ENCODE measurements at places on chromosomes 7 and 10.

- no peak for DNase-seq
Observed at GRCh38 chr7:17300012-17300411, 1.6 kb downstream of the AHR start.

DNA sequence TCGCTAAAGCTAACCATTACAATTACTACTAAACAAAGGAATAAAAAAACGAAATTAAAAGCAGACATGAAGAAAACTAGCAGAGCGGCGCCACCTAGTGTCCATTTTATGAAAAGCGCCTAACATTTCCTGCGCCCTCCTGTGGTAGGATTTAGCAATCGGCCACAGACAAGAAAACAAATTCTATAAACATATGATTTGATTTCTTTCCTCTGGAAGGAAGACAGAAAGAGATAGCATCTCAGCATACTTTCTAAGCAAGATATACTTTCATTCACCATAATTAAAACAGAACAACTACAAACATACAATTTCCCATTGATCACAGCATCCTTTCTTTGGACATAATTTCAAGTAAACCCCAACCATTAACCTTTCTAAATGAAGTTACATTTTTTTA lies 337.7 kb upstream of the NPVF start:
- DNase-seq: peak; percentile 30

DNA sequence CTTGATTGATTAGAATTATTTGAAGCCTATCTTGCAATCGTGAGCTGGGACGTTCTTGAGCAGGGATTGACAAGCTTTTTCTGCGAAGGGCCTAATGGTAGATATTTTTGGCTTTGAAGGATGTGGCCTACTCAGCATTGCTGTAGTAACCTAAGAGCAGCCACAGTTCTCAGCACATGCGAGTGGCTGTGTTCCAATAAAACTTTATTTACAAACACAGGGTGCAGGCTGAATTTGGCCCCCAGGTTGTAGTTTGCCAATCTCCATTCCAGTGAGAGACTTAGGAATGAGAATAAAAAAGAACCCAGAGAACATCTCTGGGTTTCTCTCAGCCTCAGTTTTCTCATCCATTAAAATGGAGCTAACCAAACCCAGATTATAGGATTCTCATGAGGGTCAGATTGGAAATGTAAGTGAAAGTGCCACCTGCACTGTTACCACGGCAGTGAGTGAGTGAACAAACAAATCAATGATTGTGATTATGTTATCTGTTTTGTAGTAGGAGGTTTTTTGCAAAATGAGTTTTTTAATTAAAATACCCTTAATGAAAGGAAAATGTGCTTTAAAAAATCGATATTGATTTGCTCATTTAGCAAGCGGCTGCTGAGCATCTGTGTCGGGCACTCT lies 664.0 kb downstream of the SDK1 start:
- DNase-seq: no peak

DNA sequence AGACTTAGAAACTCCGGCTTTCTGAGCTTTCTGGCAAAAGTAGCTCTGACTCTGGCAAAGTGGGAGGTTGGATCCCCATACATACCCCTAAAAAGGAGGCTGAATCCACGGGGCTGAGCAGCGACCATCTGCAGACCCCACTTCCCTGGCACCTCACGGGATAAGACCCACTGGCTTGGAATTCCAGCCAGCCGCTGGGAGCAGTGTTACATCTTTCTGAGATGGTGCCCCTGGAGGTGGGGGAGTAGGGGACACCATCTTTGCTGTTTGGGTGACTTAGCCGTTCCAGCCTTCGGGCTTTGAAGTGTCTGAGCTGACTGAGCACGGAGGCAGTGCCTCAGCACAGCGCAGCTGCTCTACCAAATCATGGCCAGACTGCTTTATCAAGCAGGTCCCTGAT lies 45.0 kb upstream of the GRM3 start:
- no peak for DNase-seq

DNA sequence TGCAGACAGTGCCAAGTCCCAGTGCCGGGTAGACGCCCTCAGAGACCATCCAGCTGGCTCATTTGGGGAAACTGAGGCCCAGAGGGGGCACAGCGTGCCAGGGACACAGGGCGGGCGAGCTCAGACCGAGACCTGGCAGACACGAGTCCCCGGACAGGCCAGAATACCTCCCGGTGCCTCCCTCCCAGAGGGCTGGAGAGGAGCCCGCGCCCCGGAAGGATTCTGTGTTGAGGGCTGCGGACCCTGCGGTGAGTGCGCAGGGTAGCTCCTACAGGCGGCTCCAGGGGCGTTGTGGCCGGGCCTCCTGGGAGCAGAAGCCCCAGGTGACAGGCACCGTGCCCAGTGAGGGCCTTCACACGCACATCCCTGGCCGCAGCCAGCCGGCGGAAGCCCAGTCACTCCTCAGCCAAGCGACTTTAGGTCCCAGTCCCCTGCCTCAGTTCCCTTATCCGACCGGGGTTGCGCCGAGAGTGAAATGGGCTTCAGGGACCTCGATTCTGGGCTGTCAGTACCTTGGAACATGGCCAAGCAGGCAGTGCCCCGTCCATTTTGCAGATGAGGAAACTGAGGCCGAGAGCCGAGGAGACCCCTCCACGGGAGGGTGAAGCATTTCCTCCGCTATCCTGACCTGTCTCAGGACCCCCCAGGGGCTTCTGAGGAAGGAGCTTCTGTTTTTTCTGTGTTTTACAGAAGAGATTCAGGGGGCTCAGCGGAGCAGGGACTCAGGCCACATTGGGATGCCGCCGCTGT lies 73.6 kb downstream of the ELFN1 start:
- no peak for DNase-seq

- DNase-seq: no peak
Observed at GRCh38 chr10:131195116-131195515, 116.4 kb downstream of the TCERG1L start.

DNA sequence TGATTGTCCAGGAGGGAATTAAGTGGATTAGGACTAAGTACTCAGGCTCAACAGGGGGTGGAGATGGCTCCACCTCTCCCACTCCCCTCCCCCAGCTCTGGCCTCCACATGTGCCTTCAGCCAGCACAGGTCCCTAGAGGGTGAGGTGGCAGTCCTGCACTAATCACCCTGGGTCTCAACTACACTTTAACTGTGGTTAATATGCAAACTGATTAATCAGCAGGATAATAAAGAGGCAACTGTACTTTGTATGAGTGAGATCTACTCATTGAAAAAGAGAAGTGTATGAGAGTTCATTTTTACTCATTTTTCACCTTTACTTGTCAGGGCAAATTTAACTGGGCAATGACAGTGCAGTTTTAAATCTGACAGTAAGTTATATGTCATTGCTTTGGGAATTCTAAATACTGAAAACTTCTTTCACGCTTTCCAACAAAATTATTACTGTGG lies 223.8 kb upstream of the CCDC6 start:
- DNase-seq: no peak

DNA sequence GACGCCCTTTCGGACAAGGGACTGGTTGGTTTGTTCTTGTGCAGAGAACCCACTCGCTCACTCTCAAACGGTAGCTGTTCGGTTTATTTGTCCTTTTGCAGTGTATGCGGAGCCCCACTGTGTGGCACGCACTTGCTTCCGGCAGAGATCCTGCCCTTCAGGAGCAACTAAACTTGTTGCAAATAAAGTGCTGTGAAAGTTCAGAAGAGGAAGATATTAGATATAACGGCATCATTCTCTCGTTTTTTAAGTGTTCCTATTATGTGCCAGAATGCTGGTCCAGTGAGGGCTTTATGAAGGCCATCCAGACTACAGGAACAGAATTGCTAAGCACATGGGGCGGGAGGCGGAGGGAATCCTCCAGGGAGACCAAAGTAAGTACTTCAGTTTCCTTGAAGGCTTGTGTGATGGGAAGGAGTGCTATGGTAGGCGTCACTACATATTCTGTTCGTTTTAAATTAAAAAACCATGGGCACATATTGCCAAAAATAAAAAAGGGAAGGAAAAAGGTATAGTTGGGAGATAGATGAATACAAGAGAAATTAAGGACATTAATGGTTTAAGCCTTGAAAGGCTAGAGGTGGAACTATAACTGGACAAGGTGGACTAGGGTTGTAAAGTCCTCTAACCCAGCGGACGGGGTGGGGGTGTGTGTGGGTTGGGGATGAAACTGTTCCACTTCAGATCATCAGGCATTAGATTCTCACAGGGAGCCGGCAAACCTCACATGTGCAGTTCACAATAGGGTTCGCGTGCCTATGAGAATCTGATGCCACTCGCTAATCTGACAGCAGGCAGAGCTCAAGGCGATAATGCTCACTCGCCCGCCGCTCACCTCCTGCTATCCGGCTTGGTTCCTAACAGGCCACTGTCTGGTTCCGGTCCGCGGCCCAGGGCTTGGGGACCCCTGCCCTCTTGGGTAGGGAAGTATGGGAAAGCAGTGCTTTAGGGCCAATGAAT lies 704 bp upstream of the ERLIN1 start:
- DNase-seq: no peak
